ENCODE measurements at places on chromosomes 2 and 18.

- peak; percentile 80 for DNase-seq
Observed at GRCh38 chr2:219109471-219109870, 48.8 kb upstream of the IHH start.

DNA sequence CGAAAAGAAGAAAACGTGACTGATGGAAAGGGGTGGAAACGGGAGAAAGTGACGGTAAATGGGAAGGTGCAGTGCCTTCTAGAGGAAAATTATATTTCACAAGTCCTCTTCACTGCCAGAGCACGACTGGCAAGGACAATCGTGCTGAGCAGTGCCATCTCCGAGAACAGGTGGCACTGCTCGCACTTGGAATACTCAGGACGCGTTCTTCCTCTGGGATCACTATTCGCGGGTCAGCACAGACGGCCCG lies 364 bp downstream of the STAT1 start:
- DNase-seq = no peak

DNA sequence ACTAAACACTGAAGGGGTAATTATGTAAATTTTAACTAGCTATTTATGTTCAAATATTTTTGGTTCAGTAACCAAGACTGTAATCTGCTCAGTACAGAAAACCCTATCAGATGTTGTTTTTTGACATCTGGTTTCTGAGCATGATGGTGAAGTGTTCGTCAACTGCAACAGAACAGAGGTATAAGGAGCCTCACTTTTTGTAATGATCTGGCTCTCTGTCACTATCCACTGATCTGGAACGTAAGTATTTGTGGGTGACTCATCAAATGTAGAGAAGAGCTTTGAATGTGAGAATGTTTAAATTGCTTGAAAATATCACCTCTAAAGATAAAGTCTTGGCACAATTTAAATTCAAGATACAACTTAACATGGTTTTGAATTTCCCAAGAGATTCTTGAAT lies 213.6 kb upstream of the FAM98A start:
- no peak for DNase-seq

- no peak for DNase-seq
Observed at GRCh38 chr18:48402953-48403352, 6.2 kb downstream of the ZBTB7C start.

GRCh38 chr18:36572135-36572856 lies 256.5 kb downstream of the TPGS2 start:
- DNase-seq = peak; percentile 28

DNA sequence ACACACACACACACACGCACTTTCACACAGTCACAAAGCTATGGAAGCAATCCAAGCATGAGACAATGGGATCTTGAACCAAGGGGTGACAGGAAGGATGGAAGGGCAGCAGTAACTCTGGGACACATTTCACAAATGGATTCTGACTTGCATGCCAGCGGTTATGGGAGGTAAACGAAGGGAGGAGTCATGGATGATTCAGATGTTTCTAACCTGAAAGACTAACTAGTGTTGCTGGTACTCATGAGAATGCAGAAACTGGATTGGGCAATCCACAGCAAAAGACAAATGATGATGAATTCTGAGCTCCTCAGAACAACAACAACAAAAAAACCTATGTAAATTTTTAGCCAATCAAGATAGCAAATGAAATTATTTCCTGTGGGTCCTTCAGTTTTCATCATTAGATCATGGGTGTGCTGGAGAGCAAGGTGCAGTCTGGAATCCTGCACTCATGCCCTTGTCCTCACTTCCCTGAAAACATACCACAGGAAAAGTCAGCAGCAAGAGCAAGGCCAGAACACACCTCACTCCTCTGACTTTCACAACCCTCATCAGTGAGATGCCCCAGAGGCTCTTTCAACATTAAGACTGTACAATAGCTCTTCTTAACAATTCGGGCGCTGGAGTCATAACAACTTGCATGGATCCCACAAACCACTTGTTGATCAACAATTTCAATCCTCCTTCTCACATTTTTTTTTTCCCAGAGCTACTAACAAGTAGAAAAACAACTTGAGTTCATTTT lies 32.6 kb downstream of the ABCA12 start:
- no peak for DNase-seq

DNA sequence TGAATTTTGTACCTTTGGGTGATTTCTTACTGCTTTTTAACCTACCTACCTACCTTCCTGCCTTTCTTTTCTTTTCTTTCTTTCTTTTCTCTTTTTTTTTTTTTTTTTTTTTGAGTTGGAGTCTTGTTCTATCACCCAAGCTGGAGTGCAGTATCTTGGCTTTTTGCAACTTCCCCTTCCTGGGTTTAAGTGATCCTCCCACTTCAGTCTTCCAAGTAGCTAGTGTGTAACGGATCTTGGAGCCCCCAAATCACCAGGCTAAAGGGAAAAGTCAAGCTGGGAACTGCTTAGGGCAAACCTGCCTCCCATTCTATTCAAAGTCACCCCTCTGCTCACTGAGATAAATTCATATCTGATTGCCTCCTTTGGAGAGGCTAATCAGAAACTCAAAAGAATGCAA lies 61.3 kb downstream of the DDX18 start:
- no peak for DNase-seq

DNA sequence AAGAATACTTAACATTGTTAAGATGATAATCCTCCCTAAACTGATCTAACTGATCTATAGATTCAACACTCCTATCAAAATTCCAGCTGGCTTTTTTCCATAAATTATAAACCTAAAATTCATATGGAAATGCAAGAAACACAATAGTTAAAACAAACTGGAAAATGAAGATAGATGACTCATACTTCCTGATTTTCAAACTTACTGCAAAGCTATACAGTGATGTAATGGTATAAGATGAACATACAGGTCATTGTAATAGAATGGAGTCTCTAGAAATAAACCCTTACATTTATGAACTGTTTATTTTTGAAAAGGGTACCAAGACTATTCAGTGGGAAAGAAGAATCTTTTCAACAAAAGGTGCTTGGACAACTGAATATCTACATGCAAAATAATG lies 32.3 kb downstream of the UBXN4 start:
- DNase-seq = no peak
